Kasumi-1 (cell line): ENCODE measurements at places on chromosomes 11 and 22.

- no peak for DNase-seq
Observed at GRCh38 chr11:57977709-57978108, 46.0 kb upstream of the OR9Q1 start.

- peak; percentile 18 for DNase-seq
Observed at GRCh38 chr22:19478045-19478900, 720 bp downstream of the UFD1 start.

DNA sequence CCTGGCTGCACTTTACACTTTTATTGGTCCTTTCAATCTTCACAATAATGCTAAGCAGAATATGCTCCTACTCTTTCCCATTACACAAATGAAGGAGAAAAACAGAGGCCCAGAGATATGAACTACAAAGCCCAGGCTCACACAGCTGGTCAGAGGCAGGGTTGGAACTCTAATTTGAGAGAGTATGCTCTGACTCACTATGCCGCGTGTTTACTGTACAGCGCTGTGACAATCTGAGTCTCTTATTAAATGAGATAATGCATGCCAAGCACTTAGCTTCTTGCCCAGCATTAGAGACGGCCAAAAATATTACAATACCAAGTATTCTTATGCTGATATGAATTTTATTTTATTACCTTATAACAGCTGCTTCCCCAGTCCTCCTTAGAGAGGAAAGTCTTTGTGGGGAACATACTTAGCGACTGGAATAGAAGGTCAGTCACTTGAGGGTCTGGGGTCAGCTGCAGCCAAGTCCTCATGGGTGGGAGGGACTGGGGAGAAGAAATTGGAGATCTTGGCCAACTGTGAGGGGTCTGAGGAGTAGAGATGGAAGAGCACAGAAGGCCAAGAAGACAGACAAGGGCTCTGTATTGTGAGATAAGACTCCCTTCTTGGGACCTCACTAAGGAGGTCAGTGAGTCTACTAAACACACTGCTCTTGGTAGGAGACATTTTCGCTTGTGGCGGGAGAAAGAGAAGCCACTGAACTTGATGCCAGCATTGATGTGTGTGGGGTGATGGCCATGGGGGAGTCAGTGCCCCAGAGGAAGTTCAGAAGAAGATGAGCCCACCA is 150.8 kb upstream of the TIMP3 start:
- no peak for DNase-seq

DNA sequence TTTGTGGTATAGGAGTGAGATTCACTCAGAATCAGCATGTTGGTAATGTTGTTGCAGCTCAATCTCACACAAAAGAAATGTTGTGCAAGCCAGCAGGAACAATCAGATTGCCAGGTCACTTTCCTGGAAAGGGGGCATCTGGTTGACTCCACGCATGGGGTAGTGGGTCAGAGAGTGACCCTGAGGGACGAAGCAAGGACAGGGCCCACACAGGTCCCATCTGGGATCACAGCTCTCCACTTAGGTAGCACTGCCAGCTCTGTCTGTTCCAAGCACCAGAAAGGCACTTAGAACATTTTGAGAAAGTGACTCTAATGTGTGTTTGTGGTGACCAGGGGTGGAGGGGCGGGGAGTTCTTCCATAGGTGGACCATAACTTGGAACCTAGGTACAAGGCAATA is 109.5 kb downstream of the RASSF10 start:
- no peak for DNase-seq

DNA sequence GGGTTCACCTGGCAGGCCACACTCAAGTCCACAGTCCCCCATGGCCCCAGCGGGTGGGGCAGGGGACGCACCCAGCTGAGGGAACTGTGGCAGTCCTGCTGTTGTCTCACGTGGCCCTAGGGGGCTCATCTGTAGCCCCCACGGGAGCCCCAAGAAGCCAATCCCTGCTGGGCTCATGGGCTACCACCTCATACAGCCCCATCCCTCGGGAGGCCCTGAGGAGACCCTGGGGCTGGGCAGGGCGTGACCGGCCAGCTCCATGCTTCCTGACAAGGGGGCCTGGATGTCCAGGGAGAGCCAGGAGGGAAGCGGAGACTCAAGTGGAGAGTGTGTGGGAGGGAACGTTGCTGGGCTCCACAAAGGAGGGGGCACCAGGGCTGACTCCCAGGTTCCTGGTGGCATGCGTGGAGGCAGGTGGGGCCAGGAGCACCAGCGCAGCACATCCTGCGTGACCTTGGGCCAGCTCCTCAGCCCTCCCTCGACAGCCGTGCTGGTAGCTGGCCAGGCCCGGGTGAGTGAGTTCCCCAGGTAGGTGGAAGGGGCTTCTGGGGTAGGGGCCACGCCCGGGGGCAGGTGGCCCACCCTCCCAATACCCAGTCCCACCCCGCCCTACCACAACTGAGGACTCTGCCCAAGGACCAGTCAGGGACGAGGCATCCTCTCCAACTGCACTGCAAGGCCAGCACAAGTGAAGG is 7.9 kb downstream of the RTN4R start:
- no peak for DNase-seq

DNA sequence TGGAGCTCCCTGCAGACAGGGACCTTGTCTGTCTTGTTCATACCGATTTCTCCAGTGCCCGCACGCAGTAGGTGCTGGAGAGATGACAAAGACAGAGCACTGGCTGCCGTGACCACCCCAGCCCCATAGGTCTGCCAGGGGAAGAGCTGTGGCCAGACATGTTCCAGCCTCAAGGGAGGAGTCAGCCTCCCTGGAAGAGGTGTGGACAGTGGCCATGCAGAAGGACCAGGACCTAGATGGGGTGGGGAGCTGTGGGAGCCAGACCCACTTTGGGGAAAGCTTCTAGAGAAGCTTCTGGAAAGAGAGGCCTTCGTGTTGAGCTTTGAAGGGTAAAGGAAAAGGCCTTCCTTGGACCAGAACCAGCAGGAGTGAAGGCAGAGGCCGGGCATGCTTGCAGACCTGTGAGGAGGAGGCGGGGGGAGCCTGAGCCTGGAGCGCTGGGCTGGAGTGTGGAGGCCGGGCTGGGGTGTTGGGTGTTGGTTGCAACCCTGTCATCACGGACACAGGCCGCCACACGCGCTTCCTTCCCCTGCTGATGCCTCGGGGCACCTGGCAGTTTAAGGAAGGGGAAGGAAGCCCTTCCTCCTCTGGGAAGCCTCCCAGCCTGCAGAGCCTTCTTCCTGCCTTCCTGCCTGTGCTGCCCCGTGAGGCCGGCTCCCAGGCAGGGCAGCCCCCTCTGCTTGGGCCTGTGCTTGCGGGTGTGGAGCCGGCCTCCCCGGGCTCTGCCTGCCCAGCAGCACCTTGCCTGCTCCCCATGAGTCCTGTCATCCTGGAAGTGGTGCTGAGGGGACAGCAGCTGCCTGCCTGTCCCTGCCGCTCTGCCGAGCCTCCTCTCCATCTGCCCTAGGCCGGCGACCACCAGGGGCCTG is 12.3 kb downstream of the RELT start:
- DNase-seq, result peak; percentile 52

- no peak for DNase-seq
Observed at GRCh38 chr11:103281301-103281700, 172.1 kb downstream of the DYNC2H1 start.

GRCh38 chr11:104142698-104143097 is 21.2 kb downstream of the PDGFD start:
- DNase-seq, result no peak
